Body of pancreas (tissue), 4 donors: ENCODE measurements at places on chromosomes 6 and 20. TPM values are rescaled to one million over a fixed set of nuclear protein-coding genes. Genes with fewer than 3 reads are reported as not detected.

The CALHM6 gene
- 2.3 TPM for total RNA-seq

The ADA gene
- 3.3 TPM for total RNA-seq

The CCR6 gene
- total RNA-seq, result not detected

The GPLD1 gene
- 2.6 TPM for total RNA-seq

The BPIFB1 gene
- not detected for total RNA-seq

The TFAP2D gene
- total RNA-seq, result not detected

The RBM24 gene
- total RNA-seq, result 2.3 TPM

The FAM162B gene
- not detected for total RNA-seq

The DNAH8 gene
- total RNA-seq, result not detected

The KCNB1 gene
- total RNA-seq, result 0.52 TPM

The RCAN2 gene
- 5.3 TPM for total RNA-seq

The HLA-DOA gene
- 2.0 TPM for total RNA-seq

The POM121L2 gene
- total RNA-seq, result not detected

The HLA-DQA1 gene
- 0.99 TPM for total RNA-seq

The DNPH1 gene
- 119 TPM for total RNA-seq
